Right hindlimb (tissue), 1 donor: ENCODE measurements at places on chromosomes 12 and 14.

- DNase-seq: no peak
Measured at GRCh38 chr14:97432586-97432985, 635.4 kb downstream of the VRK1 start.

DNA sequence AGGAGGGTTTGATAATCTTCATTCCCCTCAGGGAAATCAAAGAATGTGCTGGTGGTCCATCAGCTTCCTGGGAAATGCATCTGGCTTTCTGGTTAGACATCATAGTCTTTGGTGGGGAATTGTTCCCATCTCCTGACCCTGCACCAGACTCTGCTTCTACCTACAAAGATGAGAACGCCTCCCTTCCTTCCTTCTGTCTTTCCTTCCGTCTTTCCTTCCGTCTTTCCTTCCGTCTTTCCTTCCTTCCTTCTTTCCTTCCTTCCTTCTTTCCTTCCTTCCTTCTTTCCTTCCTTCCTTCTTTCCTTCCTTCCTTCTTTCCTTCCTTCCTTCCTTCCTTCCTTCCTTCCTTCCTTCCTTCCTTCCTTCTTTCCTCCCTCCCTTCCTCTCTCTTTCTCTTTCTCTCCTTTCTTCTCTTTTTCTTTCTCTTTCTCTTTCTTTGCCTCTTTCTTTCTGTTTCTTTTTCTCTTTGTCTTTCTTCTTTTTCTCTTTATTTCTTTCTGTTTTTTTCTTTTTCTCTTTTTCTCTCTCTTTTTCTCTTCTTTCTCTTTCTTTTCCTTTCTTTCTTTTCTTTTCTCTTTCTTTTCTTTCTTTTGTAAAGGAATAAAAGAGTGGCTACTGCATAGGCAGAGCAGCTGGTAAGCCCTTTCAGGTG is 189.0 kb upstream of the ARHGAP5 start:
- no peak for DNase-seq

DNA sequence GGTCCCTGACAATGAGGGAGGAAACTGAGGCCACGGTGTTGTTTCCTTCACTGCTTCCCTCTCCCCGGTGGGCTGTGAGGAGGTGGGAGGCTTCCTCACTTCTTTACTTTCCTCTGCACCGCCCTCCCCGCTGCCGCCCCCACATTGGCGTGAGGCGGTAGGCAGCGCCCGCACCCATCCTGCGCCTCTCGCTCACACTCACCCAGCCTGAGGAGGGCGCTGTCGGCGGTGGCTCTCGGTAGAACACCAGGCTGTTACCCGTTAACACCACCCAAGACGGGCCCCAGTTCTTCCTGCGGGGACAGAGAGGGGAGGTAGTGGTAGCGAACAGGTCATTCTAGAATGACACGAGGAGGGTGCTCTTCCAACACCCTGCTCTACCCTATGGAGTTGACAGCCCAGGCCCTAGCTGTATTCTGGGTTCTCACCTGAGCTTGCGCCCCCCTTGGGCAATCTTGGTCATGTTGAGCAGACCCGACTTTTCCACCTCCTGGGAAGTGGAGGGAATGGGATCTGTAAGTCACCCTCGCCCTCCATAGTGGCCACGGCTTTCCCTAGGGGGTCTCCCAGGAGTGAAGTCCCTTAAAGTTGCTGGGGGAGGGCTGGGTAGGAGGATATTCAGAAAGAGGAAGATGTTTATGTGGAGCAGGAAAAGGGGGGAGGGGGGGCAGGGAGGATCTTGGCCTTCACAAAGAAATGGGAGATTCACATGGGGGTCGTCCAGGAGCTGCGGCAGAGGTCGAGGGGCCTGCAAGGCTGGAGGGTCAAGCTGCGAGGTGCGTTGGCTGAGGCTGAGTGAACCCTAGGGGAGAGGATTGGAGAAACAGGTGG is 3.3 kb downstream of the ARHGAP9 start:
- DNase-seq: no peak

- DNase-seq: no peak
Measured at GRCh38 chr14:69999261-69999674, 120.1 kb downstream of the SMOC1 start.

- peak; percentile 49 for DNase-seq
Measured at GRCh38 chr12:54428050-54429013, 9.3 kb upstream of the ITGA5 start.

GRCh38 chr14:21825149-21825743 is 151.6 kb upstream of the OR4E1 start:
- DNase-seq: no peak

- no peak for DNase-seq
Measured at GRCh38 chr12:90390947-90391346, 564.0 kb downstream of the CCER1 start.

DNA sequence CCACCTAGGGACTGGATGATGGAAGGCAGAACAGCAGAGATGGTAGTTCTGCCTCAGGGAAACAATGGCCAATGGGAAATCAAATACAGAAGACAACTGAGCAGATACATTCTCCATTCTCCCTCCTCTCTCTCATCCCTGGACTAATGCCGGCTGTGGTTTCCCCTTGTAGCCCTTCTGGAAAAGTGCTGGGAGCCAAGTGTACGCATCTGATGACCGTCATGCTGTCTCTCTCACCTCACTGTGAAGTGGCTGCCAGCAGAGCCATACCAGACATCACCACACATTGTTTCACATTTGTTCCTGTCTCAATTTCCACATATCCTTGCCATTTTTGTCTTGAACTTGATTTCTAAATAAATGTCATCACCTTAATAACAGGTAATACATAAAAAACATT is 3.1 kb downstream of the TAS2R46 start:
- no peak for DNase-seq

DNA sequence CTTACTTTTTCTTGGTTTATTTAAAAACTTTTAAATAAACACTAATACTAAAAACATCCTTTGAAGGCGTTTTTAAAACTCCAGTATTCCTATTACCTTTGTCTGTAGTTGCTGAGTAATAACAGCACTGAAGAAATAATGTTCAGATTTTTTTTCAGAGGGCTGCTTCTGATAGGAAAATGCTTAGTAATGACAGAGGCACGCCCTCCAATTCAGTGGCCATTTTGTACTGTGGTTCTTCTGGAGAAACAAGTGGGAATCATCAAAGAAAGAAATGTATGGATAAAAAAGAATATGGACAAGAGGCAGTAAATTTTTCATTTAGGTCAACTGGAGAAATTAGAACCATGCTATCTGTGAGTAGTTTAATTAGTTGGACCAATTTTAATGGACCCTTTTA is 13.6 kb downstream of the VEZT start:
- no peak for DNase-seq

DNA sequence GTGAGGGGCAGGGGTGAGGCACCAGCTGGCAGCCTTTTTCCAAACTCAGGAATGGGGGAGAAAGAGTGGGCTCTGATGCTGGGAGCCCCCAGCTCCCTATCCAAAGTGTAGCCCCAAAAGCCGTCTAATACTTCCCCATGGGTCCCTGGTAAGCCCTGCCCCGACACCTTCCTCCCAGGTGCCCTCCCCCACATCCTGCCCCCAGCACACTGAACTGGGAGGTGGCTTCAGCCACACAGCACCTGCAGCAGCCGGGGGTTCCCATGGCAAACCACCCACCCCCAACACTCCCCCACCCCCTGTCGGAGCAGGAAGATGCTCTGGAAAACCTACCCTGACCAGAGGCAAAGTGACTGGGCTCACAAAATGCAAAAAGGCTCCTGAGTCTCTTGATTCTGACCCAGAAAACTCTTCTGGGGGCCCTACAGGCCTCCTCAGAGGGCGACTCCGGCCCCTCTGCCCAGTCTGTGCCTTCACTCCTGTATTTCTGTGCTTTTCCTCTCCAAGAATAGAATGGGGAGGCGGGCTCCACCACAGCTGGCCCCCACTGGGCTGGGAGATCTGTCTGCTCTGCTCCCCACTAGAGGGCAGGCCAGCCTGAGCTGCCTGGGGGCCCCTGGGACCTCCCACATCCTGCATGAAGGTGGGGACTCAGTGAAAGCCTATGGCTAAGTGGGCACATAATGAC is 81.6 kb downstream of the ITPK1 start:
- no peak for DNase-seq

GRCh38 chr12:69131077-69131476 is 108.3 kb upstream of the CPSF6 start:
- no peak for DNase-seq

DNA sequence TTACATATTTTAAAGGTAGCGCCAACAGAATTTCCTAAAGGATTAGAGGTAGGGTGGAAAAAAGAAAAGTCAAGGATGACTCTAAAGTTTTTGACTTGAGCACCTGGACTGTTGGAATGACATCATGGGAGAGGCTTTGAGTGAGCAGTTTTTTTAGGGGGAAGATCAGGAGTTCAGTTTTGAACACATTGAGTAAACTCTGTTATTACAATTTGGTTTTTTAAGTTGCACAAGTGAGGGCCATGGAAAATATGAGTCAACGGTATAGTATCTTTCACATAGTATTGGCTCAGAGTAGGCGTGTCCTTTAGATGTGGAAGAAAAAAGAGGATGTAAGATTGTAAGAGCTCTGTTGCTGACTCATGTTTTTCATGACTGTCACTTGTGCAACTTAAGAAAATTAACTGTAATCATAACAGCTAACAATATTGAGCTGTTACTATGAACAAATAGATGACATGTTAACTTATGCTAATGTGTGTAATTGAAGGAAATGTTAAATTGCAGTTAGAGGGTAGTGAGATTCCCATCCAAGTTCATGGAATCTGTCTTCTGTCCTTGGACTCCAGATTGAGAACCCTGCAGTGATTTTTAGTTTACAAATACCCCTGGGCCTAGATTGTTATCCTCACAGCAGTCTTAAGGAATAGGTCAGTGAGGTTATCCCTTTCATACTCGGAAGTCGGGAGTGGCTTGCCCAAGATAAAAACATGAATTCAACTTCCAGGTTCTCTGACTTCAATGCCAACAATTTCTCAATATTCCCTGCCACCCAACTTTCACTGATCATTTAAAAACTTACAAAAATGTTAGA is 48.2 kb upstream of the ATP2B1 start:
- DNase-seq: no peak

- DNase-seq: no peak
Measured at GRCh38 chr12:5806371-5807089, 138.5 kb downstream of the ANO2 start.

DNA sequence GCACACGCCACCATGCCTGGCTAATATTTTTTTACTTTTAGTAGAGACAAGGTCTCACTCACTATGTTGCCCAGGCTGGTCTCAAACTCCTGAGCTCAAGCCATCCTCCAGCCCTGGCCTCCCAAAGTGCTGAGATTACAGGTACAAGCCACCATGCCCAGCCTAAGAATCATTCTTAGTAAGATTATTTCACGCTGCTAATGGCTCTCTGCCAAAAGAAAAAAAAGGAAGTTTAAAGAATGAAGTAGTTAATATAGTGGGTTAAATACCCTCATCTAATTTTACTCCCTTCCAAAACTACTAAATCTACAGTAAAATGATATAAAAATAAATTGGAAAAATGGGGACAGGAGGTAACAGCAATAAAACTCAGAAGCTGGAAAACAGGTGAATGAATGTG is 2.6 kb downstream of the ETFRF1 start:
- DNase-seq: no peak
